ENCODE measurements at places on chromosomes 11 and 22.

- DNase-seq = no peak
These were observed 4.2 kb downstream of the PDE2A start for GRCh38 chr11:72670041-72670440.

- DNase-seq = no peak
These were observed 61.9 kb downstream of the BMAL1 start for GRCh38 chr11:13339195-13340153.

GRCh38 chr11:83681031-83681781, 395.0 kb upstream of the CCDC90B start:
- no peak for DNase-seq

GRCh38 chr11:28289444-28289843, 181.3 kb downstream of the METTL15 start:
- no peak for DNase-seq

GRCh38 chr11:67418476-67419281, 3.2 kb downstream of the CARNS1 start:
- DNase-seq = no peak

- no peak for DNase-seq
These were observed 28.5 kb downstream of the LRRC74B start for GRCh38 chr22:21074102-21074715.

GRCh38 chr22:24590596-24591173, 2.2 kb downstream of the LRRC75B start:
- DNase-seq = no peak

GRCh38 chr11:70677232-70677916, 279.0 kb downstream of the CTTN start:
- no peak for DNase-seq

DNA sequence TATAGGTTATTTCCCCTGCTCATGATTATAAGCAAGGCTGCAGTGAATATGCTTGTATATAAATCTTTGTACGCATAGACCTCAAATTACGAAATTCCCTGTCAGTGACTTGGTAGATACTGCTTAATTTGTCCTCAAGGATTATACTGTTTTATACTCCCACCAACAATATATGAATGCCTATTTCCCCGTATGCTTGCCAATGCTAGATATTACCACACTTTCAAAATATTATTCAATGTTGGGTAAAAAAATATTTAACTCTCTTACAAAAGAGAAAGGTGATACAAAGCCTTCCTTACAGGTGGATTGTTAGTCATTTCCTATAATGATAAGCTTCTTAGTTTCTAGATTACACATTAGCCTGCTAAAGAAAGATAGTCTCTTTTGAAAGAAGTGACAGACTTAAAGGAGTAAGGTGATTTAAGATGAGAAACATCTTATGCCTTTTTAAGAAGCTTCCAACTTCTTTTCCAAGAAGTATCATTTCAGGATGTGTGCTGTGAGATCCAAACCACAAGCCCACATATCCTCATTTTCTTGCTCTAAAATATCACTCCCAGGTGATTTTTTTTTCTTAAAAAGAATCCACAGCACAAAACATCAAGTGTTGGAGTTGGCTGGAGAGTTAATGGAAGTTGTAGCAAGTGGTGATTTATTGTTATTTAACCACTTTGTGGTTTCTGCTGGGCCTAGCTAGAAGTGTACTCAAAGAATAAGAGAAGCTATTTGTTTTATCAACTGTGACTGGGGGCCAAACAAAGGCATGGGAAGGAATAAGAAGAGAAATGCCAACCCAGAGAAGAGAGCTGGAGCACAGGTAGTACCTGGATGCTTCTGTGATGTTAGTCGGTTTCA, 59.2 kb downstream of the BARX2 start:
- DNase-seq = no peak

DNA sequence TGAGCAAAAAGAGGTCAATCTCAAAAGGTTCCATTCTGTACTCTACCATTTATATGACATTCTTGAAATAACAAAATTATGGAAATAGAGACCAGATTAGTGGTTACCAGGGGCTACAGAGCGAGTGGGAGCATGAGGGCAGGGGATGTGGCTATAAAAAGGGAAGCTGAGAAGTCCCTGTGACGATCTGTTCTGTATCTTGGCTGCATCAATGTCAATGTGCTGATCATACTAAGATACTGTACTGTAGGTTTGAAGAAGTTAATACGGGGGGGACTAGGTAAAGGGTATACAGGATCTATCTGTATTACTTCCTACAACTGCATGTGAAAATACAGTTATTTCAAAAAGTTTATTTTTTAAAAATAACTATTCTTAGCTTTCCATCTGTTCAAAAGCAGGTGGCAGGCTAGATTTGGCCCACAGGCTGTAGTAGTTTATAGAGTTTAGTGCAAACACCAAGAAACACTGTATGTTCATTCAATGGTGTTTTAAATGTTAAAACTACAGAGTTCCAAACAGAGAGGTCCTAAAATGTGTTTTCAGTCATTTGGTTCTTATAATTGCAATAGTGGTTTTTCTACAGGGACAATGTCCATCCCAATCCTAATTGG, 78.2 kb downstream of the SMCO4 start:
- no peak for DNase-seq

- no peak for DNase-seq
These were observed 44.4 kb upstream of the CHKA start for GRCh38 chr11:68165601-68166000.

DNA sequence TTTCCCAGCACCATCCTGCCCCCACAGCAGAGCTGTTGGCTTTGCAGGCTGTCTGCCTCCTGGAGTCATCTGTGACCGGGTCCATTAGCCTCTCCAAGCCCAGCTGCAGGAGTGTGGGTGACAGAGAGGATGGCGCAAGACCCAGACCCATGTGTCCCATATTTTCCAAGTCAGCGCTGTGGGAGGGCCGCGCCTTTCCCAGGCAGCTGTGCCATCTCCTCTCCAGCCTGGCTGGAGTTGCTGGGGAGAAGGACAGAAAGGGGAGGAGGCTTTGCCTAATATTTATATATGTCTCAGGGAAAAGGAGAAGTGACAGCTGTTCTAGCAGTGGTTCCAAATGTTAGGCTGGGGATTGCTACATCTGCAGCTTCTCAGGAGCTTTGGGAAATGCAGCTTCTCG, 15.7 kb downstream of the DTX4 start:
- no peak for DNase-seq

DNA sequence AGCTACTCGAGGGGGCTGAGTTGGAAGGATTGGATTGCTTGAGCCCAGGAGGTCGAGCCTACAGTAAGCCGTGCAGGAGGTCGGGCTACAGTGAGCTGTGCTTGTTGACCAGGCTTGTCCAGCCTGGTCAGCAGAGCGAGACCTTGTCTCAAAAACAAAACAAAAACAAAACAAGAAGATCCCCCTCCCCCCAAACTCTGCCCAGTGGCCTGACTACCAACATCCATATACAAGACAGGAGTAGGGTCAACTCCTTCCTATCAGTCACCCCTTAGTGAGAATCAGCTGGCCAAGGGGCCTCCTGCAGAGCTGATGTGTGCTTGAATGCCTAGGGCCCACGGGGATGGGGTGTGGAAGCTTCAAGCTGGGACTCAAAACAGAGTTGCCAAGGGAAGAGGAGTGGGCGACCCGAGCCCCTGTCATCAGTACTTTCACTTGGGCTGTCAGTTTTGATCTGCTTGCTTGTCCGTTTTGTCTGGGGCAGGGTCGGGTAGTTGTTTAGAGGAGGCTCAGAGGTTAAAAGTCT, 942 bp upstream of the TSPAN18 start:
- DNase-seq = no peak

DNA sequence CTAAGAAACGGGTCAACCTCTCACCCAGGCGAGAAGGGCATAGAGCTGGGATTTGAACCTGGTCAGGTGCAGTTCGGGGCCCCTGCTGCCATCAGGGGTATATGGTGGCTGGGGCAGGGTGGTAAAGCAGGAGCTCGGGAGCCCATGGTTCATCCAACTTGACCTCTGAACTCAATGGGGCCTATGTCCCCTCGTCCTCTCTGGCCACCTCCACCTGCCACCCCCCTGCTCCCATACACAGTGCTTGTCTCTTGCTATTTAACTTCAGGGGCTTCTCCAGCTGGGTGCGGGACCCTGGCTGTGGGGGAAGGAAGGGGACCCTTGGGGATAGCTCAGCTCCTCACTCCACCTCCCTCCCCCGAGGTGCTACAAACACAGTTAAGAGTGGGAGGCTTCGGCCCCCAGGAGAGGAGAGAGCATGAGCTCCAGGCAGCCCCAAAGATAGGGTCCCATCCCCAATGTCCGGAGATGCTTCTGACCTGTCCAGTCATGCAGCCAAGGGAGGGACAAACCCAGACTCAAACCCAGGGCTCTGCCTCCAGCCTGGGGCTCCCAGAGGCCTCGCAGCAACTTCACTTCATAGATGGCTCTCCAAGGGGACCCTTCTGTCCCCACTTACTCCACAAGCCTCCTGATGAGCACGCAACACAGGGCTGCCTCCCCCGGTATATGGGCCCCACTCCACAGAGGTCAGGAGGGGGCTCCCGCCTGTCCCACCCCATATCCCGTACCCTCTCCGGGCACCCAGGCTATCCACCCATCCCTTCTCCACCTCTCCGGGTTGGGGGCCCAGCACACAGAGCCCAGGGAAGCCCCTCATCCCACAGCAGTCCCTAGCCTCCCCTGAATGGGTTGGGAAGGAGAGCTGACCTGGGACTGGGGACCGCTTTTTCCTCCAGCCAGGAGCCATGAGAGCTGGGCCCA, 712 bp downstream of the IL2RB start:
- no peak for DNase-seq

DNA sequence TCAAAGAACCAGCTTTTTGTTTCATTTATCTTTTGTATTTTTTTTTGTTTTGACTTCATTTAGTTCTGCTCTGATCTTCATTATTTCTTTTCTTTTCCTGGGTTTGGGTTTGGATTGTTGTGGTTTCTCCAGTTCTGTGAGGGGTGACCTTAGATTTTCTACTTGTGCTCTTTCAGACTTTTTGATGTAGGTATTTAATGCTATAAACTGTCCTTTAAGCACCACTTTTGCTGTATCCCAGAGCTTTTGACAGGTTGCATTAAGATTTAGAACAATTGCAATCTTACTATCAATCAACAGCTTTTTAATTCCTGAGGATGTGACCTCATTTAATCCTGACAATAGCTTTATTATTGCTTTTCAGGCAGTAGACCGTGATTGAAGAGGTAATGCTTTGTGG, 94.3 kb downstream of the ZNF280B start:
- no peak for DNase-seq

DNA sequence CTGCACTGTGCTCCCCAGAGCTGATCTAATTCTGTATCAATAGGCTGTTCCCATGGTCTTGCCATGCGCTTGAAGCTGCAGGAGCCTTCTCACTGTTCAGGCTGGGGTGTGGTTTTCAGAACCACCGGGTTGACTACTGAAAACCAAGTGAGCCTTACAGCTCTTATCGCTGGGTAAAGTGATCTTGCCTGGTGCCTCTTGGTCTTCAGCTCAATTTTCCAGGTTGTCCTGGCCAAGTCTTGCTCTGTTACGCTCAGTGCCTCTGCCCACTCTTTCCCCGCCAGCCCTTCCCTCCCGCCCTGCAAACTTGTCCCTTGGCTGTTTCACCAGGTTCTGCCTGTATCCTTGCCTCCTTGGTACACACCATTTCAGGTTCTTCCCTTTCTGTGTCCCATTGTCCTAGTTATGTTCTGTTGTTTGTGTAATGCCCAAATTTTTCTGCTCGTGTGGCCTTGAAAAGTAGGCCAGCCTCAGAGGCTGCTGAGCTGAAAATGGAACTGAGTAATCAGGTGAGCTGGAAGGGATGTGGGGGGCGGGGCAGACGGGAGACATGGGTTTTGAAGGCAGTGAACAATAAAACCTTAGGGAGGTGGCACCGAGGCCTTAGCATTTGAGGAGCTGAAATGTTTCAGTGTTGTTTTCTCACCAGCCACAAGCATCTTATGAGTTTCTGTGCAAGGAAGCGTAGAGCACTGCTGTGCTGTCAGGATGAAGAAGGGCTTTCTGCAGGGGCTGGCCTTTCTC, 11.2 kb downstream of the PEX26 start:
- DNase-seq = no peak

- no peak for DNase-seq
These were observed 1.5 kb downstream of the GAL start for GRCh38 chr11:68685656-68686380.

All from HuH-7 (cell line).